ENCODE measurements at places on chromosomes 3 and 15.
A peak's percentile ranks its signal among the peaks of the same experiment; 100 is the strongest.

DNA sequence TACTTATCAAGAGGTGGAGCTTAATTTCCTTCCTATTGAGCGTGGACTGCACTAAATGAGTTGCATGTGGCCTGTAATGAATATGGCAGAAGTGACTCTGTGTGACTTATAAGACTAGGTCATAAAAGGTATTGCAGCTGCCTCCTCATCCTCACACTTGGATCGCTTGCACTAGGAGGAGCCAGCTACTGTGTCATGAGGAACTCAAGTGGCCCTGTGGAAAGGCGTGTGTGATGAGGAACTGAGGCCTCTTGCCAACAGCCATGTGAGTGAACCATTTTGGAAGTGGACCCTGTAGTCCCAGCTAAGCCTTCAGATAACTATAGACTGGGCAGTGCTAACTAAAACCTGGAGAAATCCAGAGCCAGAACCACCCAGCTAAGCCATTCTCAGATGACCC, 7.1 kb upstream of the SLC30A4 start:
- no peak for DNase-seq

DNA sequence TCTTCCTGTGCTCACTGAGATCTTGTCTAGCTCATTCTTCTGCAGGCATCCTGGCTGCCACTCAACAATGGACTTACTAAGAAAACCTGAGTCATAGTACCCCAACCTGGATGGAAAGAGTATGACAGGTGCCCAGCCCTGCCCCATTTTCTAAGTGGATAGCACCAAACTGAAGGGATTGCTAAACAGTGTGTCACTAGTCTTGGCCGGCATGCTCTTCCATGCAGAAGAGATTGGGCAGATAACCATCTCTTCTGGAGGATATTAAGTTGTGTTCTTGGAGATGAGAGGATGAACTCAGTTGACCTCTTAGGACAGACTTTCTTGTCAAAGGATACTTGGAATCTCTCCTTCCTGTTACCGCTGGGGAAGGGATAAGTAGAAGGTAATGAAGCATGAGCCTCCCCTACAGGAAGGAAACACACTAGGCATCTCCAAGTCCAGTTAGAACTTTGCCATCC, 797.5 kb downstream of the AGBL1 start:
- DNase-seq = no peak

DNA sequence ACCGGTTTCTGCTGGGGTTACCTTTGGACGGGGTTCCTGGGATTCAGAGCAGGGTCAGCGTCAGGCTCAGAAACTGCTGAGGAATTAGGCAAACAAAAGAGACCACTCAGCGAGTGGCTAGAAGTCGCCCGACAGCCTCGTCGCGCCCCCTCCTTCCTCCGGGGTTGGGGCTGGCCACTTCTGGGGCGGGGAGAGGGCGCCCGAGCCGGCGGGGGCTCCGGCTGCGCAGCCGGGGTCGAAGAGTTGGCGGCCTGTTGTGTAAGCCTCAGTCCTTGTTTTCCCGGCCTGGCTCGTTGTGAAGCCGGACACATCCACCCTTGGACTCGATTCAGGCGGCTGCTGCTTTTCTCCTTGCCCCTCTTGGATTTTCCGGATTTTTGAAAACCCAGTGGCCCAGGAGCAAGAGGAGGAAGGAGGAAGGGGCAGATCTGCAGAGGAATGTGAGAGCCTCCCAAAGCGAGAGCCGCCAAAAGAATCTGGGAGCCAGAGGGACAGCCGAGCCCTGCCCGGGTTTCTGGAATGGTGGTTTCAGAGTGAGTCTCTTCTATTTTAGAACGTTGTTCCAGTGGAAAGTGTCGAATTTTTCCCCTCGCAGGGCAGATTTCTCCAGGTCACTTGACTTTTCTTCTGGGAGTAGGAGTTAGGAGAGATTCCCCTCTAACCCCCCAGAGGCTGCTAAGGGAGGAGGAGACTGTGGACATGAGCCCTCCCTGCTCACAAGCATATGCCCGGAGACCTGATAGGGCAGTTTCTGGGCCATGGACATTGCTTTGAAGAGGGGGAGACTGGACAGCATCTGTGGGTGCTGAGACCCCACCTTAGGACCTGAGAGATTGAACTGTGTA, 666 bp downstream of the SNX33 start:
- DNase-seq = no peak

DNA sequence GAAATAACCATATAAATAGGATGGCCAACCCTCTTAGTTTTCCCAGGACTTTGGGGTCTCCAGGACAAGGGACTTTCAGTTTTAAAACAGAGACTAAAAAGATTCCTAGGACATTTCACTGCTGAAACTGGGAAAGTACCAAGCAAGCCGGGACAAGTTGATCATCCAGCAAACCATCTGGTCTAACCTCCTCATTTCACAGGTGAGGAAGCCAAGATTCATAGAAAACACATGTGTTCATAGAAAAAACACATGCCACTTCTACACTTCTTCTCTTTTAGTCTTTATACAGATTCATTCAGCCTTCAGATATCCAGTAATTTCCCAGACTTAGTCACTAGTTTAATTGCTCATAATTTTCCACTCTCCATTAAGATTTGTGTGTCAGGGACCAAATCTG, 165.6 kb upstream of the CCDC54 start:
- DNase-seq = no peak

GRCh38 chr15:91224755-91225380, 124.8 kb downstream of the SV2B start:
- no peak for DNase-seq

DNA sequence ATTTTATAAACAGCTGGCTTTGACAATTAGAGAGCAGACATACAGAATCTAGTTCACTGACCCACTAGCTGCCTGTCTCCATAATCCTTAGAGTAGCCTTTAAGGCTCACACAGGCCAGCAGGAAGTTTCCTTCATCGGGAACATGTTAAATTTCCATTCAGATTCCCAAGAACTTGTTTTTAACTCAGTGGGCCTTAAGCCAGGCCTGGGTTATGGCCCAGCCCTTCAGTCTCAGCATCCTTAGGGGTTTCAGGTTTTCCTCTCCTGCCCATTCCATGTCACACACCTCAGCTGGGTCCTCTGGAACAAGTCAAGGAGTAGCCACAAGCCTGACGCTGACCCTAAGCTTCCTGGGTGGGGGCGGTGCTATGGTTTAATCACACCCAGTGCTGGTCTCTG, 15.0 kb downstream of the CDAN1 start:
- no peak for DNase-seq

GRCh38 chr3:46206282-46207015, 1.7 kb downstream of the CCR1 start:
- no peak for DNase-seq

- DNase-seq = no peak
Measured at GRCh38 chr3:190109441-190109840, 11.3 kb downstream of the P3H2 start.

DNA sequence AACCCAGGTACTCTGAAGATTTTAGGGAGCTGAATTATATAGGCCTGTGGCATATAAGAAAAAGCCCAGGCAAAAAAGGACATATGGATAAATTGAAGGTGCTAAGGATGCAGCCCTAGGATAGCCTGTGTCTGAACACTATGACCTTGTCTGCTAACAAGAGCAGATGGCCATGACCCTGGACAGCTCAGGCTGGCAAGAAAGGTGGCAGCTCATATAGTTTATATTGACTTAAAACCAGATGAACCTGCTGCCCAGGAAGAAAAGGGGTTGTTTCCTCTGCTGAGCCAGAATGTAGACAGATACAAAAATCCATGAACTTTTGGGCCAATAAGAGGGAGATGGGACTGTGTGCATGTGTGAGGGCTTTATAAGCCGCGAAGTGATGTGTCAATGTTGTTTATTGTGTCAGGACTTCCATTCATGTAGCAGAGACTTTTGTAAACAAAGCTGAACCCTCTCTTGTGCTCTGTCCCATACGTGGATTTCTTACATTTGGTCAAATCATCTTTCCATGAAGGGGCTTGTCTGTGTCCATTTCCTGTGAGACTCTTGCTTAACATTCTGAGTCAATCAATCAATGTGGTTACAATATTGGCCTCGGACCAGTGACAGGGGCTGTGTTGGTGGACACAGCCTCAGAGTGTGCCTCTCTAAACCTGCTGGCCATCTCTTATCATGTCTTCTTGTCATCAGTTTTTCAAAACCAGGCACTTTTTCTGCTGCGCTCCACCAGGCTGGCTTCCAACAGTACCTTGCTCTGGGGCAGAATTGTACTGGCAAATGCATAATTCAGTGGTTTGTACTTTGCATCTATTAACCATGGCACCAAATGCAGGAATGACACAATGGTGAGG, 321.2 kb downstream of the WDR72 start:
- DNase-seq = no peak

- no peak for DNase-seq
Measured at GRCh38 chr15:38670128-38671005, 105.8 kb upstream of the RASGRP1 start.

- no peak for DNase-seq
Measured at GRCh38 chr3:138786788-138787271, 47.9 kb downstream of the PIK3CB start.

DNA sequence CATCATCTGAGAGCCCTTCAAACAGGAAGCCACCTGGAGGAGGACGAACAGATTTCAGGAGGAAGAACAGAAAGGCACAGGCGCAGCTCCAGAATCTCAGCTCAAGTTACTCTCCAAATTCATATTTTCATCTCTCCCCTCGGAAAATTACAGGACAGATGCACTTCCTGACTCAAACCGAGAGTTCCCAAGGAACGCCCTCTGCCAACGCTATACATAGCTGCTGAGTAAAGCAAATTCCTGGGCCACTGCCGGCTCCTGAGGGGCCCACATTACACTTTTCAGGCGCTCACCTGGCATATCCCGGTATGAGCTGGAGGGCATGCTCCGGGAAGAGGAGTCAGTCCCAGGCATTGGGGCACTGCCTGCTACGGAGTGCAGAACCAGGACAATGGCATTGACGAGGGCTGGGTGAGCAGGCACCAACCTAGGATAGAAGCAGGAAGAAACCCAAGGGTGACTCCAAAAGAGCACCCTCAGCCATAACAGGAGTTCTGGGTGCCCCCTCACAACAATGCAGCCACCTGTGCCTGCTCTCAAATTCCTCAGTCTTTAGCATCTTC, 11.2 kb downstream of the UBL7 start:
- DNase-seq = no peak

GRCh38 chr3:141945726-141946485, 69.5 kb downstream of the ATP1B3 start:
- no peak for DNase-seq

DNA sequence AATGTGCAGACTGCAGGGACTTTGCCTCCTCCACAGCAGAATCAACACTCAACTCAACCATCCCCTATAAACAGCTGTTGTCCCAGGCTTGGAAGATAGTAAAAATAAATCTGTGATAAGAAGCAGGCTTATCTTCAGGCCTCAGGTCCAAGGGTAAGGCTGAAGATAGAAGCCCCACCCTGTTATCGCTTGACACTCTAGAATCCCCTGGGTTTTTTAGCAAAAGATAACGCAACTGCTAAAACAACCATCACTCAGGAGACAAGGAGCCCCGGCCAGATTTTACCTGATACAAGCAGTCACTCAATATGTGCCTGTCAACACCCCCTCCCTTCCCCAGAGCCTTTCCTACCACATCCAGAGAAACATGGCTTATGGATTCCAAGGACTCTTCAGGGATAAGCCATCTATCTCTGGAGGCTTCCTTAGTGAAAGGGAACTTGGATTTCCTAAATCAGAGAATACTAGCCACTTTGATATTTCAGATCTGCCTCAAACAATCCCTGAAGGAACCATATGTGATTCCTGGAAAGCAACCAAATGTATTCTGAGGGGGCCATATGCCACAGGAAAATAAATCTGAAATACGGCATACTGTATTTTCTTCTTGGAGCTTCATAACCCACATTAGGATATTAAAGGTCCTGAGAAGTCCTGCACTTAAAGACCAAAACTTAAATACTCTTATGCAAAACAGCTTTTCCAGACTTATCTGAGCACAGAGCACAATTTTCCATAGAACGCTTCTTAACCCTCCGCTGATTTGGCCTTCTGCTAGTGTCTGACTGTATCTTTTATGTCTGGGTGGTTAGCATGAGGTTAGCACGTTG, 60.4 kb downstream of the LYZL4 start:
- no peak for DNase-seq

- DNase-seq = no peak
Measured at GRCh38 chr3:13072239-13072599, 1.0 kb downstream of the IQSEC1 start.

DNA sequence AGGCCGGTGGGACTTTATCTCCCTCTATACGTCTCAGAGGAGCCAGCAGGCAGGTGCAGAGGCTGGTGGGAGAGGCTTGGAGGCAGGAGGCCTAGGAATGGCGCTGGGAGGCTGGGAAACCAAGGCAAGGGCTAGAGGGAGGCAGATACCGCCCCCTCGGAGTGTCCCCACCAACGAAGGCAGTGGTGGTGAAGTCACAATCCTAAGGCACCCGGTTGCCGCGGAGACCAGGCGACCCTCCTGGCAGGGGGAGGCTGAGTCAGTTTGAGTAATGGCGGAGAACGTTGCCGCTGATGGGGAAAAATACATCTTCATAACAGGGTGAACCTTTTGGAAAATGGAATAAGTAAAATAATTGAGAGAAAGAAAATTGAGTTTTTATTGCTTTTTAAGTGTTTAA, 29.9 kb upstream of the CACNA2D2 start:
- no peak for DNase-seq

DNA sequence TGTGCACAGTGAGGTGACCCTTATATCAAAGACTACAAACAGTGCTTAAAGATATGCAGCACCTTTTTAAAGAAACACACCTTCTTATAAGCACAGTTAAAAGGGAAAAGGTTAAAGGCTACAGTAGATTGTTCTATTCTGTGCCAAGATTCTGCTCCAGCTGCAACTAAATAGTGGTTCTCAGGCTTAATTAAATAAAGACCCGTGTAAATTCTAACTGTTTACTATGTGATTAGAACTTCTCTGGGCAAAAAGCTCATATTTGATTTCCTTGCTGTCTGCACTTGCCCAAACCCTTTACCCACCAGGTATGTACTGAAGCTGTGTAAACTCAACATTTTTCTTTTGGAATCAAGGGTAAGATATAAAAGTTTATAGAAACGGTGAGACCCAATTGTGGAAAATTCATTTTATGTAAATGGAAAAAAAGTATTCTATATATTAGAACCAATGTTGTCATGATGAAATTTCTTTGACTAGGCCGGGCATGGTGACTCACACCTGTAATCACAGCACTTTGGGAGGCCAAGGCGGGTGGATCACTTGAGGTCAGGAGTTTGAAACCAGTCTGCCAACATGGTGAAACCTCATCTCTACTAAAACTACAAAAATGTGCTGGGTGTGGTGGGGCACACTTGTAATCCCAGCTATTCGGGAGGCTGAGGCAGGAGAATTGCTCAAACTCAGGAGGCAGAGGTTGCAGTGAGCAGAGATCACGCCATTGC, 230.6 kb downstream of the MECOM start:
- no peak for DNase-seq

- no peak for DNase-seq
Measured at GRCh38 chr3:78941587-78941986, 826.2 kb downstream of the ROBO1 start.

GRCh38 chr3:134294302-134295280, 43.9 kb upstream of the RYK start:
- peak; percentile 15 for DNase-seq

- no peak for DNase-seq
Measured at GRCh38 chr15:36960179-36960946, 140.0 kb downstream of the MEIS2 start.
